Activated CD4-positive, alpha-beta T cell treated with anti-CD3 and anti-CD28 coated beads, Interleukin-2, Interleukin-4, amounts not matched to agents 100 ng/mL and 50 ng/mL, durations not matched to agents 16 hours and 8 hours (primary cell): ENCODE measurements at places on chromosomes 3 and 15.
A peak's percentile ranks its signal among the peaks of the same experiment; 100 is the strongest.

DNA sequence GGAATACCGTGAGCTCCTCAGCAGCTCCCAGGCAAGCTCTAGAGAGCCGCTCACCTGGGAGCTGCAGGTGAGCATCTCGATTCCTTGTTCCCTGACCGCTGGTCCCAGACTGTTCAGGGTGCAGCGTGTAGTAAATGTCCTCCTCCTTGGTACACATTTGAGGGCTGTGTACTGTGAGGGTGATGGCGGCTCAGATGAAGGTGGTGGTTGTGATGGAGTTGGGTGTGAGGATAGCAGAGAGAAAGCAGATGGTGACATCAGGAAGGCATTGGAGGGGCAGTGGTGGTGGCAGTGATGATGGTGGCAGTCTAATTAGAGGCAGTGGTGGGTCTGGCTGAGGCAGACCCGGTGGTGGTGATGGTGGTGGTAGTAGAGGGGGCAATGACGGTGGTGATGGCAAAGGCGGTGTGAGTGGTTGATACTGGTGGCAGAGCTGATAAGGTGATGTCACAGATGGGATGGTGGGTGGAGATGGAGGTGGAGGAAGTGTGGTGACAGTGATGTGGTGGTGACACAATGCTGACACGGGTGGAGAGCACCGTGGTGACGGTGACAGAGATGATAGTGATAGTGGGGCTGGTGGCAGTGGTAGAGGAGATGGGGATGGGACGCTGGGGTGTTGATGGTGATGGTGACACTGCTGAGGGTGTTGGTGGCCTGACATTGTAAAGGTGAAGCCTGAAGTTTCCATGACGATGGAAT lies at the start of gene DNAJB8:
Gene DNAJB8, minus strand, starts transcription at position 51 of the 702 bp plus-strand sequence. CDS start 3,645 bp downstream, outside the sequence.
- no peak for DNase-seq

- no peak for DNase-seq
Observed at GRCh38 chr3:153590051-153590450, 428.0 kb downstream of the RAP2B start.

DNA sequence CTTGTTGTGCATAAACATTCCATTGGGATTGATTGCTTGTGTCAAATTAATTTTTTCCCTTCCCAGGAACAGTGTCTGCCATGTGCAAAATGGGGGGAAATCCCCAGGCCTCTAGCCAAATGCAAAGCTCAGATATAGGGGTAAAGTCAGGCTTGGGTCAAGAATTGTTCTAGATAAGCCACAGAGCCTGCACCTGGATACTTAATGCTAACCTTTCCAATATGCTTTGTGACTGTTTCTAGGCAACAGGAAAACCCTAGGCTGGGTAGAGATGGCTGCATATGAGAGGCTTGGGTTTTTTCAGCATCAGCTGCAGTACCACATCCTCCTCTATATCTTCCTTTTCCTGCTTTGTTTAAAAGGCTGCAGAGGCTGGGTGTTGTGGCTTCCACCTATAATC lies 61.9 kb upstream of the ROPN1 start:
- DNase-seq = no peak

DNA sequence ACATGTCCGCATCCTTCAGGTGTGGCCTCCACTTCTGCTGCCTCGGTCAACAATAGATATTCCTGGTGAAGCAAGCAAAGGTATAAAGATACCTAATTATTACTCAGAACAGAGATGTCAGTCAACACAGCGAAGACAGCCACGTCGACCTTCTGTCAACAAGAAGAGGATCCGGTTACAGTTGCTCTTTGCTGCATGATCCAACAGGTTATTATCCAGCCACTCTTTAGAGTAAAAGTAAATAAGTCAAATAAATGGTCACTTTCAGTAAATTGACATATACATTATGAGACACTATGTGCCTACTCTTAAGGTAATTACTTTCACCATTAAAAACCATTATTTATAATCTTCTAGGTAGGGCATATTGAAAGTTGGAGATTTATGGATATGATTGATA lies 356.8 kb upstream of the ATP11B start:
- DNase-seq = no peak

GRCh38 chr3:60931452-60931851 lies 319.8 kb downstream of the FHIT start:
- DNase-seq = no peak

- no peak for DNase-seq
Observed at GRCh38 chr3:54846119-54846518, 81.7 kb downstream of the LRTM1 start.

GRCh38 chr3:188148318-188148717 lies 5.6 kb upstream of the LPP start:
- no peak for DNase-seq

- no peak for DNase-seq
Observed at GRCh38 chr3:146308222-146308621, 57.3 kb upstream of the PLSCR4 start.

GRCh38 chr3:126926684-126927400 lies 56.1 kb upstream of the PLXNA1 start:
- DNase-seq = no peak

DNA sequence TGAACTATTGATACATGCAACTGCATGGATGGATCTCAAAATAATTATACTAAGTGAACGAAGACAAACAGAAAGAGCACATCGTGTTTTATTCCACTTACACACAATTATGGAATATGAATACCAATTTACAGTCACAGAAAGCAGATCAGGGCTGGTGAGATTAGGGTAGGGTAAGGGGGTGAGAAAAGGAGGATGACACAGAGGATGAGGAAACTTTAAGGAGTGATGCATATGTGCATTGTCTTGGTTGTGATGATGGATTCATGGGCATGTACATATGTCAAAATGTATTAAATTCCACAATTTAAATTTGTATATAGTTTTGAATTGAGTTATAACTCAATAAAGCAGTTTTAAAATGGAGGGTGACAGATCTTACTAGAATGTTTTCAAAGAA lies 548.9 kb downstream of the PYDC2 start:
- no peak for DNase-seq

GRCh38 chr3:11060500-11061251 lies 68.1 kb downstream of the SLC6A1 start:
- peak; percentile 46 for DNase-seq

GRCh38 chr3:149783576-149783975 lies 8.8 kb downstream of the ANKUB1 start:
- DNase-seq = no peak

GRCh38 chr15:99440551-99441443 lies 125.0 kb upstream of the MEF2A start:
- DNase-seq = no peak

- DNase-seq = peak; percentile 41
Observed at GRCh38 chr3:71528816-71529215, 54.7 kb downstream of the FOXP1 start.

DNA sequence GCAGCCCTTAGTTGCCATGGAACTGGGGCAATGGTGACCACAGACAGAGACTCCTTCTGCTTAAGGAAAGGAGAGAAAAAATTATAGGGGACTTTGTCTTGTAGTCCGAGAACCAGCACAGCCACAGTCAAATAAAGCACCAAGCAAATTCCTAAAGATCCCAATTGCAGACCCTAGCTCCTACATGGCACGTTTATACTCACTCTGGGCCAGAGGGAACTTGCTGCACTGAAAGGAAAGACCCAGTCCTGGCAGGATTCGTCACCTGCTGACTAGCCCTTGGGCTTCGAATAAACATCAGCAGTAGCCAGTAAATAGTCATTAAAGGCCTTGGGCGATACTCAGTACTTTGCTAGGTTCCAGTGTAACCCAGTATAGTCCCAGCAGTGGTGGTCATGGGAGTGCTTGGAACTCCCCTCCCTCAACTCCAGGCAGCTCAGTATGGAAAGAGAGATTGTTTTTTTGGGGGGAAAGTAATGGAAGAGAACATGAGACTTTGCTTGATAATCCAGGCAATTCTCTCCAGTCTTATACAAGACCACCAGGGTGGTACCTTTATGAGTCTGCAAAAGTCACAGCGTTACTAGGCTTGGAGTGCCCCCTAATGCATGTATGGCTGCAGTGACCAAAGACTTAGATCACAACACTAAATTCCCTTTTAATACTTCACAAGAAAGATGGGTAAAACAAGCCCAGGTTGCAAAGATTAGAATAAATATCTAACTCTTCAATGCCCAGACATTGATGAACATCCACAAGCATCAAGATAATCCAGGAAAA lies 66.4 kb upstream of the AGTR1 start:
- DNase-seq = no peak

DNA sequence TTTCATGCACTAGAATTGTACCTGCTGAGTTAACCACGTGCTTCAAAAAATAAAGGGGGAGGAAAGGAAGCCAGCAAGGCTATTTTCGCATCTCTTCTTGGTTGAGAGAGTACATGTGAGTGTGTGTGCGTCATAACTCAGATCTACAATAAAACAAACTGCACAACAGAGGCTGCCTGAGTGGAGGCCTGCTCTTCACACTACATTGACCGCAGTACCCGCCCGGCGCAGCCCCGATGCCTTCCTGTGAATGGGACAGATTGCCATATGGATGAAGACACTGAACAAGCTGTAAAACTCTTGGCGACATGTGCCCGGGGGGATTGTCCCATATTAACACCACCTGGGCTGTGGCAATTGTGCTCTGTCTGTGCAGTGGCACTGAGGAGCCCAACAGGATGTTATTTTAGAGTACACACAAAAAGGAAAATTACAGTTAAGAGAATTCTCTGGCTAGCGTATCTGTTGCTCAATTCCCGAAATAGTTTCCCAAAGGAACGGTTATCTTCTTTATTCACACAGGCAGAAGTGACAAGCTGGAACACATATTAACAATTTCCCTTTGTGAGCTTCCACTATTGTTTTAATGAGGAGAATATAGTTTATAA lies 551.5 kb downstream of the FOXP1 start:
- DNase-seq = no peak

DNA sequence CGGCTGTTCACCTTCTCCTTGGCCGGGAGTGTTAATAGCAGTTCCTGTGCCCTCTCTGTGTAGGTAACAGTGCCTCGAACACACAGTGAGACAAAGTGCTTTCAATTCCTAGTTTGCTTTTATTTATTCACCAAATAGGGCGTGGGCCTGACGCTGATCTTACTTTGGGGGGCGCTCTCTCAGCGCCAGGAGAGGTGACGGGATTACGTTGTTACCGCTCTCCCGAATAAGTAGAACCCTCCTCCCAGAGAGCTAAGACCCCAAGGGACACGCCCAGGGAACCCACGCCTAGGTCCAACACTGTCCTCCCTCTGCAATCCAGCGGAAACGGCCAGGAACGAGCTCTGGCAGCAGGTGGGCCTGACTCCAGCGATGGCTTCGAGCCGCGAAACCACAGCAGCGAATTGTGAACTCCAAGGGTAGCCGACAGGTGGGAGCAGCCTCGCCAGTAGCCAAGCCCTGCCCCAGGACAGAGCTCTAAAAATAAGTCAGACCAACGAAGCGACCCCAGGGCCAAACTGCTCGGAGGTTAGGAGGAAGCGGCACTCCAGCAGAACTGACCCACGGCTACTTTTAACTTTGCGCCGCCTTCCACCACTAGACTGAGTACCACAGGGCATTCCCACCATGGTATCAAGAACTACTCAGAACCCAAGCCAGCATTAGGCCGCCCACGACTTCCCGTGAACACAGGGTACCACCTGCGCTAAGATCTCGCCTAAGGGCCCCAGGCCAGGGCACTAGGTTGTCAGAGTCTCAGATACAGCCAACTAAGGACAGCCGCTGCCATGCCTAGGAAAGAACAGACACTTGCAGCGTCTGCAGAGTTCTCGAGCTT lies 1.6 kb upstream of the SIN3A start:
- peak; percentile 50 for DNase-seq

- DNase-seq = no peak
Observed at GRCh38 chr15:58206151-58206550, 68.0 kb downstream of the AQP9 start.

- DNase-seq = peak; percentile 77
Observed at GRCh38 chr3:58237238-58237940, at the start of gene ABHD6. Gene ABHD6, plus strand, starts transcription at chr3:58237792. Its CDS starts 18,795 bp downstream, at chr3:58256587.

DNA sequence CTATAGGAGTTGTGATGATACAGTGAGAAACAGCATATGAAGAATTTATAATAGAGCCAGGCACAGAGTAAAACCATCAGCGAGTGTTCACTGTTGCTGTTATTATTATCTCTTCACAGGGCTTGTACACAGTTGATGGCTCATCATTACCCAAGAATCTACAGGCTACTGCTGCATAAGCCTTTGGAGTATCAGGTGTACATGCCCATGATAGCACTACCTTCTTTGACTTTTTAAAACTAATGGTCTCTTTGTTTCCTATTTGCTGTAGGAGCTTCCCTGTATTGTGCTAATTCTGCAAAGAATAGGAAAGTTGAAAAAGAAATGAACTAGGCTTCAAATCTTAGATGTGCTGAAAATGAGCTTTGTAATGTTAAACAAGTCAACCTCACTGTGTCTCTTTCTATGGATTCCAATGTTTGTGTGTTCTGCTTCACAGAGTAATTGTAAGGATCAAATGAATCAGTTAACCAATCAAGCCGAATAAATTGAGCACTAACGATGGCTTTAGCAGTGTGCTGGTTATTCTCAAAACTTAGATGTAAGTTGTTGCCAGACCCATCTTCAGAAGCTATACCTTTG lies 138.8 kb downstream of the TUSC7 start:
- DNase-seq = no peak

GRCh38 chr3:105866656-105867653 lies 1.9 kb downstream of the CBLB start:
- peak; percentile 78 for DNase-seq

DNA sequence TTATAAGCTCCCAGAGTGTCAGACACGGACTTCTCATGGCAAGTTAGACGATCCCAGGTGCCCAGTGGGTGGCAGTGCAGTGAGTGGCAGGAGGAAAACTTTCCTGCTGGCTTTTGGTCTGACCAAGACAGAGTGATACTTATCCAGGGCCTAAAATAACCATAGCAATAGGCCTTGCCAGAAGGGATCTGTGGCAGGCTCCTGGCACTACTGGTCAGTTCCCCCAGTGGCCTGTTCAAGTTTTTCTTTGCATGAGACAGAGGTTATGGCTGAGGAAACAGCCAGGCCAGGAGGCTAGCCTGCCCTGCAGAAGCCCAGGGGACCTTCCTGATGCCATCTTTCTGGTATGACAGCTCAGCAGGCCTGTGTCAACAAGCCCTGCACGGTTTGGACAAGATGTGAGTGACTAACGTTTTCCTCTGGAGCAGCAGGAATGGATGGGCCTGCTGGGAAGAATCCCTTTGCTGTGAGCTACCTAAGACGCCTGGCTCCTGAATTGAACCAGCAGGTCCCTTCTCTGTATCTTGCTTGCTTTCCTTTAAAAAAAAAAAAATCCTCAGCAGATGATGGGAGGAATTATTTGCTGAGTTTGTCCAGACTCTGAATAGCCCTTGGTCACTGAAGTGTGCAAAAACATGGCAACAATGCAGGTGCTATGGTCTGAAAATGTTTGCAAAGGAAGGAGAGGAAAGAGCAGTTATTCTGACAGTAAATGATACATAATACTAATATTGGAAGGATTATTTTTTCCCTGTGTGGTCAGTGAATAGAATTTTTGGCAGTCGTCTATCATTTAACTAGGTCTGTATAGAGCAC lies 18.0 kb downstream of the SCG5 start:
- no peak for DNase-seq
